Pulmonary artery endothelial cell (primary cell): ENCODE measurements at places on chromosomes 3 and 15.
A peak's percentile ranks its signal among the peaks of the same experiment; 100 is the strongest.

DNA sequence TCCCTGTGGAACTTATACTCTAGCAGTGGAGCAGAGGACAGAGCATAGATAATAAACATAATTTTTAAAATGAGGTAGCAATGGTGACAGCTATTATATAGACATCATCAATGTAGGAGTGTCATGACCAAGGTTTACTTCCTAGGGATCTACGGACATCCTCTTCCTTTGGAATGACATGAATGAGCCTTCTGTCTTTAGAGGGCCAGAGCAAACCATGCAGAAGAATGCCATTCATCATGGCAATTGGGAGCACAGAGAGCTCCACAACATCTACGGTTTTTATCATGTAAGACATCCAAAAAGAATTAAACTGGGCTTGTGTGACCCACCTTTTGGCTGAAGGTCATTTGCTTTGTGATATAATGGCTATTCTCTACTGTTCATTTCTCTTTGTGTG lies 30.1 kb upstream of the CAPN3 start:
- no peak for DNase-seq

DNA sequence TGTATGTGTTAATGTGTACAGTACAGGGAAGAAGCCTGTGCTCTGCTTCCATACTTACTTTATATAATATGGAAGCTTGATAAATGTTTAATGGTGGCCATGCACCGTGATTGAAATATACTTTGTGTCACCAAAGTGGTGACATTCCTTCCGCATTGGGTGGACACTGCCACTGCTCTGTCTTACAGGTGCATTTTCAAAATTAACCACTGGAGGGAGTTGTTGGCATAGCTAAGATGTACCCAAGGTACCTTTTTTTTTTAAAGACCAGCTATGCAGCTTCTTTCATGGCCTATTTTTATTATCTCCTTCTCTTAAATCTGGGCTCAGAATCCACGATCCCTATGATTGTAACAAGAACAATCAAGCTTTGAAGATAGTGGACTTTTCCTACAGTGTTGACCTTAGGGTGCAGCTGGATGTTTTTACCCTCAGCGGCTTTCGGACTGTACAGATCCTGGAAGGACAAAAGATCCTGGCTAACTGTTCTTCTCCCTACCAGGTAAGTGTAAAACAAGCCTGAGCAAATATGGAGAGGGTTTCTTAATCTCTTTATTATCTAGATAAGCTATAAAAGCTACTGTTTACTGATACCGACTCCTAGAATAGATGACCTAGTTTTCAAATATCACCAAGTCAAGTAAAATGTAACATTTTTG lies 21.6 kb upstream of the PAK6 start:
- peak; percentile 32 for DNase-seq

DNA sequence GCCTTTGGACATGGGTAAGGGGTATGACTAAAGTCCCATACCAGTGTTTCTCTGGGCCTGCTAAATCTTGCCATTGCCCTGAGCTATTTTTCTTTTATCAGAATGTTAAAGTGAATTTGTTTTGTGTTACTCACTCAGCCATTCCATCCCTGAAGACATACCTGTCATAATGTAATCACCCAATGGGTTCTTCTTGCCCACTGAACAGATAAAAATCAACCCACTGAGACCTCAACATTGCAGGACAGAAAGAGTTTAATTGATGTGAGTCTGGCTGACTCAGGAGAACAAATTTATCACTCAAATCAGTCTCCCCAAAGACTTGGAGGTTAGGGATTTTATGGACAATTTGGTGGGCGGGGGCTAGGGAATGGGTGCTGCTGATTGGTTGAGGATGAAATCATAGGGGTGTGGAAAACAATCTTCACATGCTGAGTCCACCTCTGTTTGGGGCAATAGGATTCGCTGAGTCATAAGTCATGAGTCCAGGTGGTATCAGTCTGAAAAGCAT lies 47.4 kb downstream of the ILDR1 start:
- no peak for DNase-seq

GRCh38 chr3:127136024-127136600 lies 56.8 kb upstream of the PRR23E start:
- no peak for DNase-seq

DNA sequence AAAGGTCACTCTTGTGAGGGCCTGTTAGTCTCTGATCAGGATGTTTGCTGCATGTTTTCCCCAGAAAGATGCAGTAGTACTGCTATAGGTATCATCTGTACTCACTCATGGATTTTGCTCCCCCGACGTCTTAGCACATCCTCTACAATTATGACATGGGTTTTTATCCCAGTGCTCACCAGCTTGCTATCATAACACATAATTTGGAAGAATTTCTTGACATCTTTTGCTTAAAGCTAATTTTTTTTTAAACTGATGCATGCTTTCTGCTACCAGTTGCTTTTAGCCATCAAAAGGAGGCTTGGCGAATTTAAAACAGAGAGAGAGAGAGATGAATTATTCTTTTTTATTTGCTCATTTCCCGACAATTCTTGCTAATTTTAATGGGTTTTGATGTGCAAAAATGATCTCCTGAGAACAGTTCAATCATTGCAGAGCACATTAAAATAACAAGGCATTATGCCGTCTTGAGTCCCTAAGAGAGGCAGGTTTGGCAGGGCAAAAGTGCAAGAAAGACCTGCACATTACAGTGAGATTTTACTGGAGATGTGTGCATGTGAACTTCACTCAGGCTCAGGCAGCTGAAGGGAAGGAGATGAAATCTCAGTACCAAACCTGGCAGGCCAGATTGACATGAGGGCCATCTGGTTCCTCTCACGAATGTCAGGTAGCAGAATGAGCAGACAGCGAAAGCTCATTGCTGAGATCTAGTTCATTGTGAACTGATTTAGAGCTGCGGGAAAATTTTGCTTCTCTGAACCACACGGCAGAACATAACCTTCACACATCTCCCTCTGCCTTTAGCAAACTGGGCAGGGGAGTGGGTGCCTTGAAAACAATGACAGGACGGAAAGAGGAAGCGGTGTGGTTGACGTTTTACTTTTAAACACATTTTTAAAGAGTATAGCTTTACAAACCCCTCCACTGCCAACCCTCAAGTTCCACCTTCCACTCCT lies 25.9 kb upstream of the GOLGA8B start:
- no peak for DNase-seq

- DNase-seq, result no peak
Measured at GRCh38 chr3:16048435-16049318, 125.8 kb upstream of the GALNT15 start.

DNA sequence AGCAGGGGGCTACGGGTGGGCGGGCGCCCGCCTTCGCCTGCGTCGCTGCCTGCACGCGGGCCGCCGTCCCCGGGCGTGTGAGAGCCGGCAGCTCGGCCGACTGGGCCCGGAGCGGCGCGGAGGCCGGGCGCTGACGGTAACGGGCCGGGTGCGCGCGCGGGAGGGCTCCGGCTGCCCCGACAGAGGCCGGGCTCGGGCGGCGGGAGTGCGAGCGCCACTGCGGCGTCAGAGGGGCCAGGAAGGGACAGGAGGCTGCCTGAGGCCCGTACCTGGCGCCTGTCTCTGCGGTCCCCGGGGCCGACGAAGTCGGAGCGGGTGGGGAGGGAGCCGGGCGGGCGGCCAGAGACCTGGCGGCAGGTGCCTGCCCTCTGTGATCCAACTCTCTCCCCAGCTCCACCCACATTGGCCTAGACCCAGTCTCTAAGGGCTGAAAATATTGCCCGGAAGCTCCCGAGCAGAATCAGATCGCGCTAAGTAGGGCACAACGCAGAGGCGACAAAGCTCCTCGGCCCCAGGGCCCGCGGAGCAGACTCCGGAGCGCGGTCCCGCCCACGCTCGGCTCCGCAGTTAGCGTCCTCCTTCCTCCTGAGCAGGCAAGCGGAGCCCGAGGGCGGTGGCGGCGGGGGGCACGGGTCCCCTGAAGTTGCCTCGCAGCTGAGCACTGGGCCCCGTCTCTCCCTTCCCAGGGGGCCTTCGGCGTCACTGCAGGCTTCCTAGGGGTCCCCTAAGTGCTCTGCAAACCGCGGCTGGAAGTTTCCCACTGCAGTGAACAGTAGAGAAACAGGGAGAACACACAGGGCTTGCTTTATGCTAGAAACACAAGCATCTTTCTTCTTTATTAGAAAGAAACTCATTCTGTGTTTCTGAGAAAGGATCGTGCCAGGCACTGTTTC lies at the start of gene MAN2A2:
Gene MAN2A2, plus strand, starts transcription at position 463 of the 893 bp plus-strand sequence. CDS start 906 bp downstream, outside the sequence.
- DNase-seq, result no peak
